ENCODE measurements at places on chromosomes 12 and 14.
A peak's percentile ranks its signal among the peaks of the same experiment; 100 is the strongest.

GRCh38 chr12:131114942-131115584 lies 161.4 kb downstream of the ADGRD1 start:
- DNase-seq: peak; percentile 28

- no peak for DNase-seq
Observed at GRCh38 chr12:50049254-50050118, 7.9 kb upstream of the ASIC1 start.

DNA sequence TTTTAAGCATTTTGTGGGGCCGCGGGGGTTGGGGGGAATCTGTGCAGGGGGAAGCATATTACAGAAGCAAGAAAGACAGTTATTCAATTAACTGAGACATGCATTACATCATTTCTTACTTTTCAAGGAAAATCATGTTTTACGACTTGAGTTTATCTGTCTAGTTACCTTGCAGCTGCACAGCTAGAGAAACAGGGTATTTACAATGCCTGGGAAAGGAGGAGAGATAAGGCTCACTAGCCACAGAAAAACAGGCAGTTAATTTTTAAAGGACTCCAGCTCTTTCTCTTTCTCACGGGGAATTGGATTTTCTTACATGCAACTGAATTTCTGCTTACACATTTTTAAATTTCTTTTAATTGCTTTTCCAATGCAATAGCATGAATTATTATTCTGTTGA lies 22.2 kb downstream of the FCF1 start:
- DNase-seq: no peak

- DNase-seq: no peak
Observed at GRCh38 chr12:131817241-131817640, 11.0 kb upstream of the MMP17 start.

- no peak for DNase-seq
Observed at GRCh38 chr14:89575386-89576061, 158.5 kb upstream of the FOXN3 start.

GRCh38 chr12:24880732-24881131 lies 68.2 kb downstream of the BCAT1 start:
- no peak for DNase-seq

DNA sequence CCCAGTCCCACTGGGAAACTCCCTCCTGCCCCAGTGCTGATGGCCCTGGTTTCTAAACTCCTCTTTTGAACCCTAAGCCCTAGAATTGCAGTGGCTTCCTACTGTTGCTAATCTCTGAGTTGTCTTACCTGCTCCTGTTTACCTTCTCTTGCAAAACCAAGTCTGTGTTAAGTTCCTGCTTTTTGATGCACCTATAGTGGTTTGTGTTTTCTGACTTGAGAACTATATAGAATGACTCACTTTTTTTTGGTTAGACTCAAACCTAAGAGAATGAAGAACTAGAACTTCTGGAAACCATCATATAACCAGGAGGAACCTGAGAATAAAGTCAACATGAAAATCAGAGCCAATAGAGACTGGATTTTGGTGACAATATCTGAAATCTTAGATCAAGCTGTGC lies 5.5 kb upstream of the GAS2L3 start:
- DNase-seq: no peak

GRCh38 chr14:105385322-105385637 lies 13.1 kb upstream of the TEX22 start:
- DNase-seq: no peak

- DNase-seq: no peak
Observed at GRCh38 chr12:54126029-54126695, 62.6 kb downstream of the SMUG1 start.

DNA sequence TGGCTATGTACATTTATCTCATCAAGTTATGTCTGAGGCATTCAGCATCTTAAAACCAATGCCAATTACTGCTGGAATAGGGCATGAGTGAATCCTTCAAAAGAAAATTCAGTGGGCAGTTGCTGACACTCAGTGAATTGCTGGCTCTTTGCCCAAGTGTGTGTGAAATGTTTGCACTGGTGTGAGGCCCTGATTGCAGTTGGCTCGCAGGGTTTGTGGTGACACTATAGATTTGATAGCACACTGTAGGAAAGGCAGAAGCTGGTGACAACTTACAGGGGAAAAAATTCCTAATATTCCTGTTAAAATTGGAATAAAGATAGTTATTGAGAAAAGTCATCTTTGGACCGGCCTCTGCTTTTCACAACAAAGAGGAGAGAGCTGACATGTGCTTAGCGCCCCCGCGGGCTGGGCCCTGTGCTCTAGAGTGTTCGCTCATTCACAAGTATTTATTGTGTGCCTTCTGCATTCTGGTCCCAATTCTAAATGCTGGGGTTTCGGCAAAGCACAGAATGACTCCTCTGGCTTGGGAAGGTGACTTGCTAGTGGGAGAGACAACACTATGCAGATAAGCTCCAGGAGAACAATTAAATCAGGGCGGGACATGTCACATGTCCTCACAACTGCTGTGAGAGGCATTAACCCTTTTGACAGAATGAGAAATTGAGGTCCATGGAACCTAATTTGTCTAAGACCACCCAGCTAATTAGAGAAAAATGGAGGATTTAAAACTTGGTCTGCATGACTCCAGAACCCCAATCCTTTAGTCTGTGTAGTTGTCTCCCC lies 418.7 kb downstream of the NPAS3 start:
- no peak for DNase-seq

DNA sequence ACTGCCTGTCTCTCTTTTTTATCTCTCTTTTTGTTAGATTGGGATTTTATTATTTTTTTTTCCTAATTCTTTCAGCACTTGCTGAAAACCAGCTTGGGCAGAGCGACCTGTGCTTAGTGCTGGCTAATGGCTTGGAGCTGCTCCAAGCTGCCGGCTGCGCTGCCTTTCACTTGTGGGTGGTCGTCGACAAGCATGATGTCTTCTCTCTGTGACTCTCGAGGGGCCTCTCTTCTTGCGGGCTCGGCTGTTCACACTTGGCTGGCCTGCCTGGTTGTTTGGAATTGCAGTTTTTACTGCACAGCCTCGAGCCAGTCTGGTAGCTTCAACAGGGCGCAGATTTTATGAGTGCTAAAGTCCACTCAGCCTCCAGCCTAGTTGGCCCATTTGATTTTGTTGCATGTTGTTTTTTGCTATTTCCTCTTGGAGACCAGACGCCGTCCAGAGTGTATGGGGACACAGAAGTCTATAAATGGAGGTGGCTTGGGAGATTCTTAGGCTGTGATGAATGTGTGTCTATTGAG lies 18.6 kb downstream of the TPCN1 start:
- peak; percentile 65 for DNase-seq

DNA sequence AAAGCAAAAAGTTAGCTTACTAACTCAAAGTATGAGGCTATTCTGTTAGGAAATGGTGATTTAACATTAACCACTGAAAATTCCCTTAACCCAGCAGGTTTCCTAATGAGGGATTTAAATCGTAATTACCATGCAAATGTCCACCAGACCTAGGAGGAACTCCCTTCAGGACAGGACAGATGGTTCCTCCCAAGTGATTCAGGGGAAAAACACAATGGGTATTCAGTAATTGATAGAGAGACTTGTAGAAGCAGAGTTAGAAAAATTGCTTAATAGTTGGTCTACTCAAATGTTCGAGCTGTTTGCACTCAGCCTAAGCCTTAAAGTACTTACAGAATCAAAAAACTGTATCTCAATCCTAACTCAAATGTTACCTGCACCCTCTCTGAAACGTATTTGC lies 21.6 kb downstream of the RERGL start:
- DNase-seq: no peak

- DNase-seq: no peak
Observed at GRCh38 chr12:44972746-44973421, 78.0 kb downstream of the DBX2 start.

- DNase-seq: no peak
Observed at GRCh38 chr12:81125691-81126090, 47.8 kb downstream of the ACSS3 start.

DNA sequence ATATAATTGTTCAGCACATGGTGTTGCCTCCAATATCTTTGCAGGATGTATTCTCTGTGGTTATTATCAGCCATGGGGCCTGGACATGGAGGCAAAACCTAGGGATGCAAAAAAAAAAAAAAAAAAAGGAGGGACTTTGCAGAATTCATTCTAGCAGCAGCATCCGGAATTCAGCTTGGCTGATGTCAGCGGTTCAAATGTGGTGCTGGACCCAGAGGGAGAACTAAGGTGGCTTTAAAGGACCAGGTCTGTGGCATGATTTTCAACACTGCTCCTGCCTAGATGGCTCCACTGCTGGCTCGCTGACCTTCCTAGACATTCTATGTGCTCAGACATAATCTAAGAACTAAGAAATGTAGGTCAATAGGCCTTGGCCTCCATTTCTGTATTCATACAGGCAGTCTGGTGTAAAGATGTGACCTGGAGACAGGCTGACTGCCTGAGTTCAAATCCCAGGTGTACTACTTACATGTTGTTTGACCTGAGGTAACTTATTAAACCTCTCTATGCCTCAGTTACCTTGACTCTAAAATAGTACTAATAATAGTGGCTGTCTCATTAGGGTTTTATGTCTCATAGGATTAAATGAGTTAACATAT lies 108.6 kb downstream of the PPM1A start:
- no peak for DNase-seq

DNA sequence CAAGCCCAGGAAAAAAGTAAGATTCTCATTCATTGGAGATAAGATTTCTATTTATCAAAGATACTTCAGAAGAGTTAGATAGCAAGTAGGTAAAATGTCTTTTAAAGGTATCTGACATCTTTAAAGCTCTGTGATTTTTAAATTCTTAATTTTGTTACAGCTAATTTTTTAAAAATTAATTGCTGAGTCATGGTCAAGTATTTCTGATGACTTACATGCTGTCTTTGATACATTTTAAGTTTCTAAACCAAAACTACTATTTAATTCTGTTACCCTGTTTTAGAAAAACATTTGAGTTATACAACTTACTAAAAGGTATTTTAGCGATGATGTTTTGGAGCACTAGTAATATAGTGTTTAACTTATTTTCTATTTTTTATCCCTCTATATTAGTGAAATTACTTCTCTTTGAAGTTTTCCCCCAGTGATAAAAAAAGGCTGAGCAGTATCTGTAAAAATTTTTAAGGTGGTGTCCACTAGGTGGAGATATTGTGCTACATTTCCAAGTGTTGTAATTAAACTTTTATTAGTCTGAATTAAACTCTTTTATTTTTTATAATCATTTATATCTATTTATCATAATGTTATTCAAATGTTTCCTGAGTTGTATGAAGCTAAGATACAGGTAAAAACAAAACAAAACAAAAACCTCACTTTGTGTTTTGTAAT lies 11.5 kb downstream of the ALG10 start:
- DNase-seq: no peak

GRCh38 chr14:34797747-34798583 lies 77.2 kb downstream of the BAZ1A start:
- DNase-seq: no peak

DNA sequence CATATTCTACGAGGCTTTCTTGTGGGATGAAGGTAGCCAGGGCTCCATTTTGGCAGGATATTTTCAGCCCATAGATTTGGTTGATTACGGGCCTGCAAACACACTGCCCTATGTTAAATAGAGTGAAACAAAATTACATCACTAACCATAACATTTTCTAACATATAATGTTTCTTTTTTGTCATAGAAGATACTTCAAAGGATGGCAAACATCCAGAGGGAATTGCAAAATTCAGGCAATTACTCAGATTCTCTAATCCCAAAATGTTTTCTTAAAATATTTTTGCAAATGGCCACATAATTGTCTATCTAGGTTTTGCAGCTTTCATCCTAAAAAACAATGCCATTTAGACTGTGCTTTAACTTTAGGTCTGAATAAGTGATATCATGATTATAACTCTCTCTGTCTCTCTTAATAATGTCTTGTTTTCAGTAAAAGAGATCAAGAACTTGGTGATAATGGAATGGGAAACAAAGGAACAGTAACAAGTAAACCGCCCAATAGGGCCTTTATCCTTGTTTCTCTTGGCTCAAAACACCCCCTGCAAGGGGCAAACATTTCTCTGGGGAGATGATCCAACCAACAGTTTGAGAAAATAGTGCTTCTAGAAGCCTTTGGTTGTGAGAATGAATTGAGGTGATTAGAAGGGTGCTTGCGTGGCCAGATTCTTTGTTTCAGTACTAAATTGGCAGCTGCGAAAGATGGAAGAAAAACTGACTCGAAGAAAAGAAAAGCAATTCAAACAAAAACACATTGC lies 54.4 kb upstream of the BTG1 start:
- no peak for DNase-seq

GRCh38 chr12:111209811-111210210 lies 159.1 kb downstream of the PHETA1 start:
- DNase-seq: no peak

GRCh38 chr12:4787965-4788364 lies 67.8 kb downstream of the GALNT8 start:
- DNase-seq: no peak

GRCh38 chr12:26940516-26941214 lies 2.4 kb downstream of the FGFR1OP2 start:
- DNase-seq: no peak

GRCh38 chr12:50887191-50887590 lies 44.5 kb downstream of the TMPRSS12 start:
- DNase-seq: no peak

DNA sequence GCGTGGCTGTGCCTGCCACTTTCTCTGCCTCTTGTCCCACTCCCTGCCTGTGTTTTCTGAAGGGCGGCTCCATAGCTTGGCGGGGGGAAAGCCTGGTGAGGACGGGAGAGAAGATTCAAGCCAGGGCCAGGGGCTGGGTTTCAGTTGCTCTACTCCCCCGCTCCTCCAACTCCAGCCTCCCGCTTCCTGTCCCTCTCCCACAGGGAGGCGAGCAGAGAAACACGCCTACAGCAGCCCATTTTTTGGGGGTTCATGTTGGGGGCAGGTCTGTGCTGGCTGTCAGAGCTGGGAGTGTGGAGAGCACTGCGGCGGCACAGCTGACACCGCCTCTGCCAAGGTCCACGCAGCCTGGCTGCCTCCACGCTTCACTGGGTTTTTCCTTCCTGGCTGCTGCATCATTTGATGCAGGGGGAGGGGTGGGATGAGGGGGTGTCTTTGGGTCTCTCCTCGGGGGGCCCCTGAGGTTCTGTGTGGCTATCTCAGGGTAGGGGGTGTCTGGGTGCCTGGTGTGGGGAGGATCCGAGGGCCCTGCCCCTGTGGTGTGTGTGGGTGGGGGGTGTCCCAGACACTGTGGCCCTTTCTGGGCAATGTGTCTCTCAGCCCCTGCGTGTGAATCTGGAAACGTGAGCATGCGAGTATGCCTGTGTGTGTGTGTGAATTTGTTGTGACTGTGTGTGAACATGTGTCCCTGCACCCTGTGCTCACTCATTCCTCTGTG lies 10.7 kb upstream of the KRT80 start:
- peak; percentile 55 for DNase-seq

Data from left hindlimb (tissue), 1 donor.